WERI-Rb-1 (cell line): ENCODE measurements at places on chromosomes 5 and 9.

- DNase-seq: no peak
Observed at GRCh38 chr9:130732793-130733221, 39.2 kb downstream of the EXOSC2 start.

DNA sequence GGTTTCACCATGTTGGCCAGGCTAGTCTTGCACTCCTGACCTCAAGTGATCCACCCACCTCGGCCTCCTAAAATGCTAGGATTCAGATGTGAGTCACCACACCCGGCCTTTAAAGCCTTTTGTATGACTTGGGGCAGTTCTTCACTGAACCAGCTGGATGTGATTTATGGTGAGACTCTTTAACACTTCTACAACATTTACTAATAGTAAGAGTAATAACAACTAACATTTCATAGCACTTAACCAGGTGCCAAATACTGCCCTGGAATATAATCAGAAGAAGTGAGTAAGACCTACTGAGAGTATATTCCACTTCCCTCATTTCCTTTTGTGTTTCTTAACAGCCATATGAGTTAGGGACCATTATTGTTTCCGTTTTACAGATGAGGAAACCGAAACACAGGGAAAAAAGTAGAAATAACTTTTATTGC is 10.0 kb downstream of the ZSWIM6 start:
- no peak for DNase-seq

DNA sequence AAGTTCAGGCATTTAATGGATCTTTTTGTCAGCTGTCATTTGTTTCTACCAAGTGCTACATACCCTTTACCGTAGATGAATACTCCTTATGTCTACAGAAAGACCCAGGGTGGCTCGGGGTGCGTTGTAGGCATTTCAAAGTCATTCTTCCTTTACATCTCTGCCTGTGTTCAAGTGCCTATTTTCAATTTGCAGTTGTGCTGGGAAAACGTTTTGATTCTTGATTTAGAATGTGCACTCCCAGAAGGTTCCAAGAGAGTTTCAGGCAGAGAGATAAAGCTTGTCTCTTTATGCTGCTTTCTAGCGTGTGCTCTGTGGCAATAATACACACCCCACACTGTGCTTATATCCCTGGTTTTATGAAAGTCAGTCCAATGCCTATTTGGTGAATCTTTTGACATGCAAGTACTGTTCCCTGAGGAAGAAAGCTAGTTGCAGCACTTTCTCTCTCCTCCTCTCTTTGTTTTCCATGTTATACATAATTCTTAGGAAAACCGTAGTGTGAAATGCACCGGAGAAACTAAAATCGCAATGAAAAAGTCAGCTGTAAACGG is 828.1 kb upstream of the ZNF608 start:
- no peak for DNase-seq

DNA sequence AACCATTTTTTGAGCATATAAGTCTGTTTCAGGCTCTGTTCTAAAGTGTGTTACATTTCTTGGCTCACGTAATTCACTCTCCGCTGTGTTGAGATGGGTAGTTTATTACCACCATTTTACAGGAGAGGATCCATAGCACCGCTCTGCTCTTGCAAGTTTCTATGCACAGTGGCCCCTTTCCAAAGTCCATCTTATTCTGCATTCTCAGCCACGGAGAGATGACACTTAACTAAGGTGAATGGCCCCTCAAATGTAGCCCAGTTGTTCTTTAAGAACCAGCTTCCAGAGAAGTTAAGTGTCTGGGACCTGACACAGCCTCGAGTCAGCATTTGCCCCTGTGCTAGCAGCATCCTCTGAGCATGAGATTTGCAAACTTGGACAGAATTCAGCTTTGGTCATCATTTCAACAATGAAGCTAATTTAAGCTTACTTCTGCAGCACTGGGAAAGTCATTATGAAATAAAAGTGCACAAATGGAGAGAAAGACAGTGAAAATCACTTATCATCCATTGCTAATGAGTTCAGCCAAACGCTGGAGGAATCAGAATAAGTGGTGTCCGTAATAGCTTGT is 61.9 kb downstream of the FAM78A start:
- DNase-seq: no peak

GRCh38 chr9:99162759-99163364 is 57.9 kb downstream of the TGFBR1 start:
- DNase-seq: no peak

GRCh38 chr5:82815871-82816270 is 261.3 kb downstream of the TMEM167A start:
- no peak for DNase-seq

DNA sequence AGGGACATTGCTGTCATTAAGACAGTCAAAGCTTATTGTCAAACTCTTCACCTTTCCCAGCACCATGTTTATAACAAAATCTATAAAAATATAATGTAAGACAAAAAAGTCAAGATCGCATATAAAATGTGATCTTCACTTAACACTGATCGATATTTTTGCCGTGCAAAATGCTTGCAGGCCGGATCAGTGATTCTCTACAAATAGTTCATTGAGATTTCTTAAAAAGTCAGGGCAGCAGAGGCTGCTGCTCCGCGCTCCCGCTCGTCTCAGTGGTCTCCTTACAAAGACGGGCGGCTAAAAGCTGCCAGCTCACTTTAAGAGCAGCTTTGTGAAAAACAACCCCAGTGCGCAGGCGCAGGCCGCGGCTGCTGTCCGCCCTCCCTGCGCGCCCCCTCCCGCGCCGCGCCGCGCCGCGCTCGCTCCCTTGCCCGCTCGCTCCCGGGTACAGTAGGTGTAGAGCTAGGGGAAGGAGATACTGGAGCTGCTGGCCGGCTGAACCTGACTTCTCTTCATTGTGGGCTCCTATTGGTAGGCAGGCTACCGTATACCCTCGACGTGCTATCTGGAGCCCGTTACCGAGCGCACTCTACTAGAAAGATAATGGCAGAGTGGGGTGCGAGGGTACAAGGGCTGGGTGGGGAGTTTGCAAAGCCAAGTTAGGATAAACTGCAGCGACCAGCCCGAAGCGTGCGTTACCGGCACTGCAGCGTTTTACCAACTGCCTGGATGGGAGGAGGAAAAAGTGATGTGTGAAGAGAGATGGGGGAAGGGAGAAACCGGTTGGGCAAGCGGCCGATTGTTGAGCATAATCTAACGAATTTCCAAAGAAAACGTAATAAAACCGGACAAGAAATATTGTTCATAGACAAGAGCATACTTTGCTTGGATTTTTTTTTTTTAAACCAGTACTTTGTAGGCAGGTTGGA is at the start of gene ARRDC3:
TSS of gene ARRDC3 (minus strand) at position 291 of the 929 bp plus-strand sequence. CDS start at position 66, 225 bp downstream.
- peak; percentile 97 for DNase-seq

DNA sequence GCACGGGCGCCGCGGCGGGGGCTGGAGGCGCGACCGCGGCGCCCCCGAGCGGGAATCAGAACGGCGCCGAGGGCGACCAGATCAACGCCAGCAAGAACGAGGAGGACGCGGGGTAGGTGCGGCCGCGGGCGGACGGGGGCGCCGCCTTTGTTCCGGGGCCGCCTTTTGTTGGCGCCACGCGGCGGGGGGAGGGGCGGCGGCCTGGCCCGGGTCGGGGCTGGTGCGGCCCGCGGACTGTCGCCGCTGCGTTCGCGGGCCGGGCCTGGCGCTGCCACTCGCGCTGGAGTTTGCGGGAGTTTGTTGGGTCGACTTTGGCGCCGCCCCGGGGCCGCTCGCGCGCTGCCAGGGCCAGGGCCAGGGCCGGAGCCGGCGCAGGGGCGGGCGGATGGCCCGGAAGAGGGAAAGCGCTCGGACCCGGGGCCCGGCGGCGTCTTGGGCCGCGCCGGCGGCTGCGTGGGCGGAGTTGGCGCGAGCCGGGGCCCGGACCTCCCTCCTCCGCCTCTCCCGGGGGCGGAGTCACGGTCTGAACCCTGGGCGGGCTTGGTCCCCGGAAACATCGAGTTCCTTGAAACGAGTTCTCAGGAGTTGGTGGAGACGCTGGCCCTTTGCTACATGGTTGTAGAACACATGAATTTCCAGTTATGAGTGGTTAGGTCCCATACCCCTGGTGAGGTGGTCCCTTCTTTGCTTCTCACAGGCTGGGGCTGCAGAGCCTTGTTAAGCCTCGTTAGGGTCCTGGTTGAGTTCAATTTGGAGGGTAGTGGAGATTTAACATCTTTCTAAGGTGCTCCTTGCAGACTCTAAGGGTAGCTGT is 809 bp downstream of the HNRNPAB start:
- DNase-seq: peak; percentile 47

DNA sequence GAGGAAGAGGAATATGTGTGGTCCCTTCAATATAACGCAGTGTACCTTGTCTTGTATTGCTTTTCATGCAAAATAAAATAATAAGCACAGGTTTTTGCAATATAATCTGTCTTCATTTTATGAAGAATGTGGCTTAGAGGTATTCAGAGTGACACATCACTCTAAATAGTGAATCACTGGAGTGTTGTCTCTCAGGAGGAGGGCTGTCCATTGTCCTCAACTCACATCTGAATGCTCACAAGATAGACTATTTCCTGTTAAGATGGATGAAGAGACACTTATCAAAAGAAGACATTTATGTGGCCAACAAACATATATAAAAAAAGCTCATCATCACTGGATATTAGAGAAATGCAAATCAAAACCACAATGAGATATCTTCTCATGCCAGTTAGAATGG is 1147.5 kb upstream of the C9orf72 start:
- DNase-seq: no peak

DNA sequence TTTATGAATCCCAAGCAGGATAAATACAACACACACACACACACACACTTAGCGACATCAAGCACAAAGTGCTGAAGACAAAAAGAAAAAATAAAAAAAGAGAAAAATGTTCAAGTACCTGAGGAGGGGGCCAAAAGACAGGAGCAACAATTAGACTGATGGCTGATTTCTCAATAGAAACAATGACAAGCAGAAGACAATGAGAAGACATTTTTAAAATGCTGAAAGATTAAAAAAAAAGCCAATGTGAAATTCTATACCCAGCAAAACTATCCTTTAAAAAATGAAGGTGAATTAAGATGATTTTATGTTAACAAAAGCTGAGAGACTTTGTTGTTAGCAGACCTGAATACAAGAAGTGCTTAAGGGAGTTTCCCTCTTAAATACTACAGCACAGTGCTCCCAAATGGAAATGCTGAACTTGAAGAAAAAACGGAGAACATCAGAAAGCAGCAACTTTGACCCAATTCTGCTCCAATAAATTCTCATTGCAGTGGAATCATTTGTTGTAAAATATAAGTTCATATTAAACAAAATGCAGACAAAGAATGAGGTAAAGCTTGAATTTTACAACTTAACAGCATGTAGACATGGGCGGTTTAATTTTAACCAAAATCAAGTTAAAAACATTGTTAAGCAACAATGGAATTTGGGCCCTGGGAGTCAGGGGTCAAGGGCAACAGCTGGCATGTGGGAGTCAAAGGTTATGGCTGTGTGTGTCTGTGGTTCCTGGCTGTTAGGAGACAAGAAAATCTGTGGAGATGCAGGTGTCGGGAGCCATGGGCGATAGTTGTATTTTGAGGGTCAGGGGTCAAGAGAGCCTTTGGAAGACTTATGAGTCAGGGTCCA is 776 bp upstream of the RANBP17 start:
- DNase-seq: no peak

GRCh38 chr5:177440990-177441780 is 5.4 kb upstream of the PRR7 start:
- DNase-seq: no peak

DNA sequence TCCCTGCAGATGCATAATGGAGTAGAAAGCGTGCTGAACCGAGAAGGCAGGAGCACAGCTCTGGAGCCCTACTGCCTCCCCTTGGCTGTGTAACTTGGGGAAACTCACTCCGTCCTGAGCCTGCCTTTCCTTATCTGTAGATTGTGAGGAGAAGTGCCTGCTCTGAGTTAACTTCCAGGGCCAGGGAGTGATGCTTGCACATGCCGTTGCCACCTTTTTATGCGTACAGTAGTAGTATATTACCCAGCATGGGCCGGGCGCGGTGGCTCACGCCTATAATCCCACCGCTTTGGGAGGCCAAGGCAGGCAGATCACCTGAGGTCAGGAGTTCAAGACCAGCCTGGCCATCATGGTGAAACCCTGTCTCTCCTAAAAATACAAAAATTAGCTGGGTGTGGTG is 87.1 kb downstream of the PDZD2 start:
- no peak for DNase-seq

GRCh38 chr5:147687118-147687517 is 95.4 kb downstream of the JAKMIP2 start:
- DNase-seq: no peak

DNA sequence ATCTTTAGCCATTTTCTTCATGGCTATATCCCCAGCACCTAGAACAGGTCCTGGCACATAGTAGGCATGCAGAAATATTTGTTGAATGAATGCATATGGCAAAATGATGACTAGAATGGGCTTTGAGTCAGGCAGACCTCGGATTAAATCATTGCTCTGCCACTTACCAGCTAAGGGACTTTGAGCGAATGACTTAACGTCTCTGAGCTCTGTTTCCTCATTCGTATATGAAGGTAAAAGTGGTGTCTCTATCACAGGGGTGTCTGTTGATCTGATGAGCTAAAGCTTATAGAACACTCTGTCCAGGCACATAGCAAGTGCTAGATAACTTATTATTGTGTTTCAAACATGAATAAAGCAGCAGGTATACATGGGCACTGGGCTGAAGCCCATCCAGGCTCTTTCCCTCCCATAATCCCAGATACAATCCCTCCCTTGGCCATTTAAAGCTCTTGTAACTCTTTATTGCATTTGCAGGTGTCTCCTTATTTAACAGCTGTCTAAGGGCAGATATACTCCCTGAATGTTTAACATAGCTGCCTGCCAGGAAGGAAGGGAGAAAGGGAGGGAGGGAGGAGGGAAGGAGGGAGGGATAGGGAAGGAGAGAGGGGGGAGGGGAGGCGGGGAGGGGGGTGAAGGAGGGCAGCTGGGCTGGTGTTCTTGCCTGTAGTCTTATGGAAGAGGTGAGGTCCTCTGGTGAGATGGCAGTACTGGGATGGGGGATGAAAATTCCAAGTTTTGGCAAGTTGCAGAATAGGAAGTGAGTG is 23.2 kb upstream of the STXBP1 start:
- DNase-seq: no peak

GRCh38 chr9:89489548-89490530 is 8.1 kb downstream of the SEMA4D start:
- DNase-seq: no peak

DNA sequence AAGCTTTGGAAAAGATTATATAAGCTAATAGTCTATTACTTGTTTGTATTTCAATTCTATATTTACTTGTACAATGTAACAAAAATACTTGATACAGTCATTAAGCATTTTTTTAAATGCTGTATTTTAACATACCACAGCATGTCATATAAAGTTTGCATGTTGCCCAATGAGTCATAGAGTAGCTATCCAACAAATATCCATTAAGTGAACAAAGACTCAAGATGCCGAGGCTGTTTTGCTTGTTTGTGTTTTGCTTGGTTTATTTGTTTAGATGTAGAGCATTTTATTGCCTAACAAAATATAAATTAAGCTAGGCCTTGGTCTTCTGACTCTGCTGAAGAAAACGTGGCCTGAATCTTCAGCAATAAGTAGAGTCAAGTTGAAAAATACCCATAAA is 1584.3 kb upstream of the NUDT12 start:
- DNase-seq: no peak

DNA sequence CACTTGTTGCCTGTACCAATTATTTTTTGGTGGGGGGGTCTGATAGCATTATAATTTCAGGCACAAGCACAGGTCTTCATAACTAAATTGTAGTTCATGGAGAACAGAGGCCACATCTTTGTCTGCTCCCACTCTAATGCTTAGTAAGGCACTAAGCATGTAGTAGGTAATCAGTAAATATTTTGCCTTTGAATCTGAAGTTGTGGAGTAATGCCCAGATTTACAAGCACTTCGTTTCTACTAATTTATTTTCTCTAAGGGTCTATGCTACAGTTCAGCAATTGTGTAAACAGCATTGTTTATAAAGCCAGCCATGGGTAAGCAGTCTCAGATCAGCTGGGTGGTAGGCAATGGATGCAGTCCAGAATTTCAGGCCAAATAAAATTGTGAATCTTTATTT is 78.6 kb downstream of the GRIA1 start:
- DNase-seq: no peak
